Aorta (tissue), 5 donors: ENCODE measurements at places on chromosomes 13 and 19. TPM values are rescaled to one million over a fixed set of nuclear protein-coding genes. Genes with fewer than 3 reads are reported as not detected.
A peak's percentile ranks its signal among the peaks of the same experiment; 100 is the strongest.

Gene OR7G3
- not detected for total RNA-seq

Gene KRTDAP
- total RNA-seq, result not detected

Gene ZNF626
- 15.0 TPM for total RNA-seq

Gene DCT
- 0.54 TPM for total RNA-seq

DNA sequence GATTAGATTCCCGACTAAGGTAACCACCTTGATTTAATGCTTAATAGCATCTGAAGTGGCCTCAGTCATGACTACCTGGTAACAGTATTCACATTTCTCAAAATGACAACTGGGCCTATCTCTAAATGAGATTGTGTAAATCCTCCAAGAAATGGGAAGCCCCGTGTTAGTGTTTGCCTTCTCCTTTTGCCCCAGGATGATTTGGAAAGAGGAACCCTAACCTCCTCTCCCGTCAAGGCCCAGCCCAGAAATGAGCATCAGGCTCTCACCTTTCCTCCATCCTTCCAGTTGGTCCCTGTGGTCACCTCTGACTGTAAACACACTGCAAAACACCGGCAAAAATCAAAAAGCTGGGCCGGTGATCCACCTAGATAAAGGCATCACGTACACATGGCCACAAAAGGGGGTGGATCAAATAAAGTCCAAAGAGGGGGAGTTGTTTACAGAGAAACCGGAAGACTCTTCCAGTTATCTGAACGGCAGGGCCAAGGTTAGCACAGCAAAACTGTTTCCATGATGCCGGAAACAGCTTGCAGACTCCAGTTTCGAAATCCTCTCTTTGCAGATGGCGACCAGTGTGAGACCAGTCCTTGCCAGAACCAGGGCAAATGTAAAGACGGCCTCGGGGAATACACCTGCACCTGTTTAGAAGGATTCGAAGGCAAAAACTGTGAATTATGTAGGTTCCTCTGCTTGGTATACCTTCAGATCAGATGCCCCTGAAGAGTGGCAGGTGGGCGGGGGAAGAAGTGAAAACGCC lies 16.4 kb downstream of the F10 start:
- no peaks in the 10 kb centered on the region for H3K27me3 ChIP-seq
- H3K4me1 ChIP-seq, result no peaks in the 10 kb centered on the region
- no peak for DNase-seq
- no peaks in the 10 kb centered on the region for H3K36me3 ChIP-seq
- no peak overlapping the region for H3K4me3 ChIP-seq

GRCh38 chr13:94303644-94304174 lies 175.8 kb downstream of the DCT start:
- no peaks in the 10 kb centered on the region for H3K36me3 ChIP-seq
- H3K27me3 ChIP-seq, result no peaks in the 10 kb centered on the region
- H3K27ac ChIP-seq, result no peak overlapping the region
- no peak overlapping the region for H3K4me3 ChIP-seq
- no peaks in the 10 kb centered on the region for H3K4me1 ChIP-seq

GRCh38 chr19:14519860-14520407 lies 1.7 kb upstream of the DNAJB1 start:
- H3K4me3 ChIP-seq, result no peak overlapping the region
- no peaks in the 10 kb centered on the region for H3K4me1 ChIP-seq
- no peak for DNase-seq

- no peak overlapping the region for H3K4me3 ChIP-seq
- no peak for DNase-seq
- peaks cover 16% of the 10 kb centered on the region for H3K4me1 ChIP-seq
- no peaks in the 10 kb centered on the region for H3K27me3 ChIP-seq
Measured at GRCh38 chr13:50842251-50842989, 1.1 kb downstream of the DLEU7 start.

- H3K27ac ChIP-seq, result no peak within 1 kb of the TSS
- DNase-seq, result peak; percentile 81
- no peaks in the 10 kb centered on the region for H3K4me1 ChIP-seq
- no peak within 1 kb of the TSS for H3K4me3 ChIP-seq
- no peaks in the 10 kb centered on the region for H3K27me3 ChIP-seq
Measured at GRCh38 chr19:10286803-10287737, at the start of gene ICAM4. Gene ICAM4 (plus strand): TSS chr19:10286955. CDS start chr19:10287013, 58 bp downstream.

GRCh38 chr19:56670961-56671612 lies 470 bp downstream of the ZNF835 start:
- no peak for DNase-seq
- H3K27me3 ChIP-seq, result no peaks in the 10 kb centered on the region
- H3K4me1 ChIP-seq, result no peaks in the 10 kb centered on the region
- H3K27ac ChIP-seq, result no peak overlapping the region

DNA sequence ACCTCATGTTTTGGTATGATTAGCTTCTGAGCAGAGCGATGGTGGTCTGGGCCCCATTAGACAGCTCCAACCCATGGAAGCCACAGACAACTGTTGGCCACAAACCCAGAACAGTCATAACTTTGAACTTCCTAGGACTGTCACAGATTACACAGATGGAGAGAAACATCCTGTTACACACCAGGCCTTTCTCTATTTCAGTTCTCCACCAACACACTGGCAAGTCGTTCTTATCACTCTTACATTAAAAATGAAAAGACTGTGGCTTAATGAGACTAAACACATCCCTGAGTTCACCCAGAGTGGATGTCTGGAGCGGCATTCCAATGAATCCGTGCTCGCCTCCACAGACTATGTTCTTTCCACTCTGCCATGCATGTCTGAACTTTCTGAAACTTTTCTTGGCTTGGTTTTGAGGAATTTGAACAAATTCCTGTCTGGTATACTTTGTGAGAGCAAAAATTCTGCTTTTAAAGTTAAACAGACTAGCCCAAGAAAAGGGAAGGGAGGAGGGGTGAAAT lies 109.1 kb downstream of the NALCN start:
- peak overlapping the region; percentile 51 for H3K27ac ChIP-seq
- H3K27me3 ChIP-seq, result no peaks in the 10 kb centered on the region
- DNase-seq, result peak; percentile 53
- H3K36me3 ChIP-seq, result no peaks in the 10 kb centered on the region
- H3K4me3 ChIP-seq, result no peak overlapping the region
- no peaks in the 10 kb centered on the region for H3K4me1 ChIP-seq

GRCh38 chr19:2240881-2241760 lies 4.5 kb downstream of the SF3A2 start:
- H3K27ac ChIP-seq, result peak overlapping the region; percentile 35
- H3K4me1 ChIP-seq, result peaks cover 5% of the 10 kb centered on the region
- peaks cover 11% of the 10 kb centered on the region for H3K36me3 ChIP-seq
- no peak for DNase-seq
- no peak overlapping the region for H3K4me3 ChIP-seq
- no peaks in the 10 kb centered on the region for H3K27me3 ChIP-seq

- H3K4me1 ChIP-seq, result no peaks in the 10 kb centered on the region
- DNase-seq, result no peak
- no peak overlapping the region for H3K27ac ChIP-seq
- H3K4me3 ChIP-seq, result no peak overlapping the region
- no peaks in the 10 kb centered on the region for H3K27me3 ChIP-seq
Measured at GRCh38 chr13:110971486-110971885, 56.6 kb upstream of the ANKRD10 start.

DNA sequence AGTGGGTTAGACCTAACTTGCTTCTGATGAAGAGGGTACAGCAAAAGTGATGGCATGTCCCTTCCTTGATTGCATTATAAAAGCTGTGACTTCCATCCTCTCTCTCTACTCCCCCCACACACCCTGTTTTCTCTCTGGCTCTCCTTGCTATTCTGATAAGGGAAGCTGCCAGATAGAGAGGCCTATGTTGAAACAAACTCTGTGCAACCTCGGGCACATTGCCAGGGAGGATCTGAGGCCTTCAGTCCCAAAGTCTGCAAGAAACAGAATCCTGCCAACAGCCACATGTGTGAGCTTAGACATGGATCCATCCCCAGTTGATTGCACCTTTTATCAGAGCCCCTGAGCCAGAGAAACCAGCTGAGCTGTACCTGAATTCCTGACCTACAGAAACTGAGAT lies 44.8 kb upstream of the ARGLU1 start:
- H3K36me3 ChIP-seq, result no peaks in the 10 kb centered on the region
- H3K4me3 ChIP-seq, result no peak overlapping the region
- H3K27ac ChIP-seq, result no peak overlapping the region
- no peaks in the 10 kb centered on the region for H3K27me3 ChIP-seq

GRCh38 chr13:46778890-46779289 lies 18.1 kb downstream of the ESD start:
- no peak overlapping the region for H3K27ac ChIP-seq
- no peaks in the 10 kb centered on the region for H3K36me3 ChIP-seq
- H3K27me3 ChIP-seq, result no peaks in the 10 kb centered on the region
- H3K4me3 ChIP-seq, result no peak overlapping the region
- no peak for DNase-seq
- peaks cover 7% of the 10 kb centered on the region for H3K4me1 ChIP-seq

DNA sequence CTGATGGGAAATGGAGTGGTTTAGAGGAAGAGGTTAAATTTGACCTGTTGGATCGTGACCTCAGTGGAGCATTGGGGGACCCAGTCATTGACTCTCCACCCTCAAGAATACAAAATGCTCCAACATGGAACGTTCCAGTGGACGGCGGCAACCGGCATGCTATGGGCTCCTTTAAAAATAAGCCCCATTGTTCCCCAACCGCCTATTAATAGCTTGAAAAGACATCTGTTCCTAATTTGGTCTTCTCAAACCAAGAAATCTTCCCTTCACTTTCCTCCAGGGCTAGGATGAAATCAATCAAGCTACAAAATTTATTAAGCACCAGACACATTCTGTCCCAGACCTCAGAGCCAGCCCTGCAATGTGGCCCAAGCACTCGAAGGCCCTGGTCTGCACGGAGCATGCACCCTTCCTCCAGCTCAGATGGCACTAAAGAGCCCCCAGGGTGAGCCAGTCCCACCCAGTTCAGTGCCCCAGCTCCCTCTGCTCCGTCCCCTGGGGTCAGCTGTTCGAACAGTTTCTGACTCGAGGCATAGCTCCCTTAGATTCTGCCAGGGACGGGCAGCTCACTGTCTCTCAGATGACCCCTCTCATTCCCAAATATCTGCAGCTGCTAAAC lies 22.5 kb upstream of the VSTM2B start:
- H3K4me3 ChIP-seq, result no peak overlapping the region
- no peaks in the 10 kb centered on the region for H3K4me1 ChIP-seq
- no peaks in the 10 kb centered on the region for H3K27me3 ChIP-seq
- no peaks in the 10 kb centered on the region for H3K36me3 ChIP-seq
- DNase-seq, result no peak

DNA sequence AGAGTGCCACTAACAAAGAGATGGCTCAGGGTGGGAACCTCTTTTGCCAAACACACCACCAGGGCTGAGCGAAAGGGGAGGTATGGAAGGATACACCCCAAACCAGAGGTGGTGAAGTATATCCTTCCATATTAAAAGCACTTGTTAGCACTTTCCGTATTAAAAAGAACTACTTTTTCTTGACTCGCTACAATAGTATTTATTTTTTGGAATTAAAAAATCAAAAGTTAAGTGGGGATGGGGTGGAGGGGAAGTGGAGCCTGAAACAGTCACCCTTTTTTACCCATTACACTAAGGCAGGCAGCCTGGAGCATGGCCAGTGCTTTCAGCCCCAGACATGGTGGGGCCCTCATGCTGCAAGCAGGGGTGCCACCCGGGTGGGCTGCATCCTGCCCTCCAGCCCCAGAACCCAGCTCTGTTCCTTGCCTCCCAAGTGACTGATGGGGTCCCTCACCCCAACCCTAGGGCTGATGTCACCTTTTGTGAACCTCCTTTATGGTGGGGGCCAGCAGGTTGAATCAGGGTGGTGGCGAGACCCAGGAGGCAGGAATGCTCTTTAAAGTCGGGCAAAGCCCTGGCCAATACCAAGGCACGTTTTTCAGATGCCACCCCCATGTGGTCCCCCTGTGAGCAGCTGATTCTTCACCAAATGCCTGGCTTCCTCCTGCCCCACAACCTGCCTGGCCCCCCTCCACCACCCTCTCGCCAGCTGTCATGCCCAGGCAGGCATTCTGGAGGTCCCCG lies 31.0 kb downstream of the LYL1 start:
- no peaks in the 10 kb centered on the region for H3K4me1 ChIP-seq
- H3K36me3 ChIP-seq, result no peaks in the 10 kb centered on the region
- H3K4me3 ChIP-seq, result no peak overlapping the region
- DNase-seq, result no peak

DNA sequence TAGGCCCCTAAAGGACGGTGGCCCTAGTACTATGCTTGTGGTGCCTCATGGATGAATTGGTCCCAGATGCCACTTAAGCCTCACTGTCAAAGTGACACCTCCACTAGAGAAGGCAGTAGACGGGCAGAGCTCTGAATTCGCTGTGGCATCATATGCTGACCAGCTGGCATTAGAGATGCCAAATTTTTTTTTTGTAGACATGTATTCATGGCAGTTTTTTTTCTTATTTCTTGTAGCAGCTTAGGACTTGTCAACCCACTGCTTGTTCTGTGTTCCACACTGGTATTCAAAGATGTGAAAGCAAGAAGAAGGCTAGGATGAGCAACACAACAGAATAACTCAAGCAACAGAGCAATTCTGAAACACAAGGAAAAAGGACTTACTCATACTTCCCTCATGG lies 212.5 kb downstream of the DLEU7 start:
- peaks cover 3% of the 10 kb centered on the region for H3K4me1 ChIP-seq
- DNase-seq, result no peak
- no peaks in the 10 kb centered on the region for H3K36me3 ChIP-seq

GRCh38 chr19:35491836-35492360 lies 1.6 kb upstream of the KRTDAP start:
- no peaks in the 10 kb centered on the region for H3K36me3 ChIP-seq
- H3K27me3 ChIP-seq, result no peaks in the 10 kb centered on the region
- no peaks in the 10 kb centered on the region for H3K4me1 ChIP-seq
- H3K27ac ChIP-seq, result no peak overlapping the region
- no peak for DNase-seq
- H3K4me3 ChIP-seq, result no peak overlapping the region

- DNase-seq, result no peak
- H3K36me3 ChIP-seq, result no peaks in the 10 kb centered on the region
- H3K4me1 ChIP-seq, result no peaks in the 10 kb centered on the region
- H3K27ac ChIP-seq, result no peak overlapping the region
- no peak overlapping the region for H3K4me3 ChIP-seq
- H3K27me3 ChIP-seq, result no peaks in the 10 kb centered on the region
Measured at GRCh38 chr19:51247972-51248590, 2.8 kb upstream of the SIGLECL1 start.

DNA sequence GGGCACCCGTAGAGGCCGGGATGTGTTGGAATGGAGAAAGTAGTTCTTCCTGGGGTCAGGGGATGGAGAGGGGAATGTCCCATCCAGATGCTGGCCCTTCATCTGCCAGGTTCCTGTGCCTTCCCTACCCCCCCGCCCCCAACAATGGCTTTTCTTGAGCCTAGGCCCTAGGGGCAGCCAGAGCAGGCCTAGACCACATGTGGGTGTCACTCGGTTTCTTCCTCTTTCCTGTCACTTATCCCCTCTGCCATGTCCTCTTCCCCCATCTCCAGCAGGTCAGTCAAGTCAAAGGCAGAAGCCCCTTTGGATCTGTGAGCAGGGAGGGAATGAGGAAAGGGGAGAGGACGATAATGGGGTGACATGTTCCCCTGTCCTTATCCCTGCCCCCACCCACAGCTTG lies 36.4 kb downstream of the LYL1 start:
- no peaks in the 10 kb centered on the region for H3K36me3 ChIP-seq
- H3K4me3 ChIP-seq, result no peak overlapping the region
- H3K27ac ChIP-seq, result peak overlapping the region; percentile 57
- no peak for DNase-seq
- peaks cover 6% of the 10 kb centered on the region for H3K4me1 ChIP-seq
- H3K27me3 ChIP-seq, result no peaks in the 10 kb centered on the region

- H3K36me3 ChIP-seq, result no peaks in the 10 kb centered on the region
- H3K4me3 ChIP-seq, result peak overlapping the region; percentile 59
- H3K27me3 ChIP-seq, result no peaks in the 10 kb centered on the region
Measured at GRCh38 chr19:12800923-12801465, 606 bp downstream of the PRDX2 start.
